K562 (cell line): ENCODE measurements at places on chromosomes 3 and 15. TPM values are rescaled to one million over a fixed set of nuclear protein-coding genes. Genes with fewer than 3 reads are reported as not detected.

STAB1 gene
- total RNA-seq = 3.9 and 4.7 TPM in 2 replicates

ATP2B2 gene
- not detected in 2 replicates for total RNA-seq

MESP2 gene
- total RNA-seq = 0.47 and 0.66 TPM in 2 replicates

SPINK8 gene
- not detected in 2 replicates for total RNA-seq

MYH15 gene
- total RNA-seq = 0.07 and 0.29 TPM in 2 replicates

RARB gene
- 0.16 and 0.29 TPM in 2 replicates for total RNA-seq

CASR gene
- not detected in 2 replicates for total RNA-seq

OR5K2 gene
- not detected in 2 replicates for total RNA-seq

AP2M1 gene
- 367 and 385 TPM in 2 replicates for total RNA-seq

CPN2 gene
- total RNA-seq = not detected in 2 replicates

SLC22A14 gene
- not detected in 2 replicates for total RNA-seq

SAMD7 gene
- total RNA-seq = not detected in 2 replicates

SLC28A1 gene
- not detected in 2 replicates for total RNA-seq

ONECUT1 gene
- total RNA-seq = not detected in 2 replicates

TRIM42 gene
- total RNA-seq = not detected in 2 replicates

CHDH gene
- total RNA-seq = 0.89 and 1.4 TPM in 2 replicates
